ENCODE measurements at places on chromosomes 2 and 18.

DNA sequence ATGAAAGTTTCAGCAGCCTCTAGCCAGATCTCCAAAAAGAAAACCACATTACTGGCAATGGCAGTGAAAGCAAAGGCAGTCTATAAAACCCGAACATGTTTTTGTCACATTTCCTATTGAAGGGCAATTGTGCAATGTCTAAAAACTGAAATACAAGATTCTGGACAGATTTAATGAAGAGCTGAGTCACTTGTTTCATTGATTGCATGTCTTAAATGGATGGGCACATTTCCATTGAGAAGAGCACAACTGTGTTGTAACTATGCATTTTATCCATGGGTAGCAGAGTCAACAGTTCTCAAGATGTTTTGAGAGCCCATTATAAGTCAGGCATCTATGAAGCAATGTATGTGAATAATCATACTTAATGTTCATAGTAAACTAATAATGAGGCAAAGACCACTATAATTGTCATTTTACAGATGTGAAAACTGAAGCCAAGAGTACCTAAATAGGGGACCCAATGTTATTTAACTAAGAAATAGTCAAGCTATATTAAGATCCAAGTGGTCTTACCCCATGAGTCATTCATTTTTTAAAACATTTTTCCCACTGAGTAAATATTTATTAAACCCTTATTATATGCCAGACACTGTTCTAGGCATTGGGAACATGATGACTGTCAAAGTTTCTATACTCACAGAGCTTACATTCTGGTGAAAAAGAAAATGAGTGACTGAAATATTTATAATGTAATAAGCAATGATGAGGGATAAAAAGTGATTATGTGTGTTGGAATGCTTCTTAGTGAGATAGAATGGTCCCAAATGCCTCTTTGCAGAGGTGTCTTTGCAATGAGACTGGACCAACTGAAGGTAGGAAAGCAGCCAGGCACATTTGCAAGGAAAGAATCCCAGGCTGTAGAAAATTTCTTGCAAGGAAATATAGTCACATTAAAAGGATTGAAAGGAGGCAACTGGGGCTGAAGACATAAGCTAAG lies 818.9 kb upstream of the ACVR2A start:
- DNase-seq, result no peak

GRCh38 chr2:25286723-25287483 lies 54.8 kb downstream of the DNMT3A start:
- no peak for DNase-seq

- DNase-seq, result no peak
Observed at GRCh38 chr2:46504221-46504620, 24.9 kb downstream of the TMEM247 start.

- no peak for DNase-seq
Observed at GRCh38 chr2:217208867-217209266, 349.0 kb upstream of the TNP1 start.

- DNase-seq, result no peak
Observed at GRCh38 chr2:15764683-15765011, 173.0 kb downstream of the DDX1 start.

- no peak for DNase-seq
Observed at GRCh38 chr2:163527381-163527780, 208.4 kb downstream of the FIGN start.

GRCh38 chr18:78893281-78894032 lies 86.2 kb upstream of the SALL3 start:
- DNase-seq, result no peak

- DNase-seq, result no peak
Observed at GRCh38 chr2:56191617-56192016, 7.8 kb downstream of the CCDC85A start.

GRCh38 chr2:143505542-143505941 lies 376.3 kb downstream of the ARHGAP15 start:
- no peak for DNase-seq

DNA sequence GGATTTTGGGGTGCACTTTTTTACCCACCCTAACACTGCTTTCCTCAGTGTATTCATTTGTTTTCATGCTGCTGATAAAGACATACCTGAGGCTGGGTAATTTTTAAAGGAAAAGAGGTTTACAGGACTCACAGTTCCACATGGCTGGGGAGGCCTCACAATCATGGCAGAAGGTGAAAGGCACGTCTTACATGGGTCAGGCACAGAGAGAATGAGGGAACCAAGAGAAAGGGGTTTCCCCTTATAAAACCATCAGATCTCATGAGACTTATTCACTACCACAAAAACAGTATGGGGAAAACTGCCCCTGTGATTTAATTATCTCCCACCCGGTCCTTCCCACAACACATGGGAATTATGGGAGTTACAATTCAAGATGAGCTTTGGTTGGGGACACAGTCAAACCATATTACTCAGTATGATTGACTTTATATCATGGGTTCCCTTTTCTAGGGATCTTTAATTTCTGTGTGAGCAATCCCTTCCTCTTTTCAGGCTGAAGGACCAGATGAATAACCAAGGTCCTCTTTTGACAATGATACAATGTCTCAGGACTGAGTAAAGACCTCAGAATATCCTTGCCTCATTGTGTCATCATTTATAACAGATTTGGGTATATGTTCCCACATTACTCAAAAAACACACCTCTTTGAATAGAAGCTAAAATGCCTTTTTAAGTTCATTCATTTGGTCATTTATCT lies 100.1 kb upstream of the TRIB2 start:
- no peak for DNase-seq

DNA sequence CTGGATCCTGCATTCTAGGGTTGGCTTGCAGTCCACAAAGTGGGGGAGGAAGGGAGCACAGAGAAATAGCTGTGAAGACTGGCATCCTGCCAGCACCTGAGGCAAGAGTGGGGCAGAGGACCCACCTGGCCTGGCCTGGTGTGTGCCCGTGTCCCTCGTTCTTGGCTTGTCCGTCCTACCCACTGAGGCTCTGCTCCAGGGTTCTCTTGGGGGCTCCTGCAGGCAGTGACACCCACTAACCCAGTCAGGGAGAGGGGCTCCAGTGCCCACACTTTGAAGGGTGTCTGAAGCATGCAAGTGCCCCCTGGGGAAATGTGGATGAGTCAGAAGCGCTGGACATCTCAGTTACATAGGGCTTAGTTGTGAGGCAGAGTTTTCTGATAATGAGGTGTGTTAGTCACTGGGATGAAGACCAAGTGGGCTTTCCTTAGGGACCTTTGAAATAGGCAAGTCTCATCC lies 79.4 kb downstream of the SLC4A3 start:
- no peak for DNase-seq

- DNase-seq, result peak; percentile 37
Observed at GRCh38 chr2:182784777-182785176, 68.7 kb downstream of the DNAJC10 start.

GRCh38 chr18:38369772-38370690 lies 804.4 kb upstream of the CELF4 start:
- DNase-seq, result no peak

DNA sequence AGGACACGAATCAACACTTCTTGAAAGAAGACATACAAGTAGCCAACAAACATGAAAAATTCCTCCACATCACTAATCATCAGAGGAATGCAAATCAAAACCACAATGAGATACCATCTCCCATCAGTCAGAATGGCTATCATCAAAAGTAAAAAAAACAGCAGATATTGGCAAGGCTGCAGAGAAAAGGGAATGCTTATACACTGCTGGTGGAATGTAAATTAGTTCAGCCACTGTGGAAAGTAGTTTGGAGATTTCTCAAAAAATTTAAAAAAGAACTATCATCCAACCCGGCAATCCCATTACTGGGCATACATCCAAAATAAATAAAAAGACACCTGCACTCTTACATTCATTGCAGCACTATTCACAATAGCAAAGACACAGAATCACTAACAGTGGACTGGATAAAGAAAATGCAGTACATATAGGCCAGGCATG lies 78.7 kb downstream of the GRB14 start:
- no peak for DNase-seq

DNA sequence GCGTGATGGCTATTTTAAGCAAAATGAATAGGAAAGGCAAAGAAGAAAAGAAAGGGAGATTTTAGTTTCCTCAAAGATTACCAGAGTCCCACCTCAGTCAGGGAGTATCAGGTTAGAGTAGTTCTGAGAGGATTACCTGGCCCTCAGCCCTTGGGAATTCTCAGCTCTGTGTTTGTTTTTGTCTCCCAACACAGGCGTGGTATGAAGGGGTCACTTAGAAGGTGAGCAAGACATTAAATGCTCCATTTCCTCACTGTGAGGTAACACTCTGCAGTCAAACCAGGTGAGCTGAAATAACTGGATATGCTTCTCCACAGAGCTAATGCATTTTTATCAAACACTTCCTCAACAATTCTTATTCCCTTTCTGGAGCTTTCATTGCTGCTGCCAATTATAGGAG lies 232.2 kb downstream of the IKZF2 start:
- no peak for DNase-seq

DNA sequence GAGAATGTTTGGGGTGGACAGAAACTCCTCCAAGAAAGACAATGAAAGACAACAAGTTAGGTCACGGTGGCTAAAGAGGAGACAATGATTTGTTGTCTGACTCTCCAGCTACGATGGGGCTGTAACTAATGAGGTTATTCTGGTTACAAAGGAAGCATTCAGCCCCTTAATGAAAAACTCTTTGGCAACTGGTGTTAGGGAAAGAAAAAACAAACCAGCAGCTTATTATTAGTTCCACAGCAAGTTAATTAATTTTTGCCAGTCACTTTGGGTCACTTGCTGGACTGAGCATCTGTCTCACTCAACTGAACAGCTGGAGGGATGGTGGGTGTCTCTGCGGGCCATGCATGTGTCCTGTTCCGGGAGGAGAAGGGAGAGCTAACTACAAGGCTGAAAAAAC lies 263.7 kb downstream of the ALK start:
- DNase-seq, result no peak

DNA sequence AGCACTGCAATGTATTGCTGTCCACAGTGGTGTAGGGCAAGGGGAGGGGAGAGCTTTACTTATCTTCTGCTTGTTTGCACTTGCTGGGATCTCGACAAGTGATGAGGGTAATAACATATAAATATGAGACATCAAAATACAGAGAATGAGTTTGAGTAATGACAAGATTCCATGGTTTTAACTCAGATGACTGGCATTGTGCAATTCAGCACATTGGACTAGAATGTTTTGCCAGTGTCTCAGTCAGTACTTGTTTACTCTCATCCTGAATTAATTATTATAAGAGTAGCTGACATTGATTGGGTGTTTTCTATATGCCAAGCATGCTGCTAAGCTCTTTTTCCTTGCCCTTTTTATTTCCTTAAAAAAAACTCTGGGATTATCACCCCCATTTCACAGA lies 306.7 kb upstream of the MMADHC start:
- no peak for DNase-seq

GRCh38 chr2:36915627-36916026 lies 50.7 kb downstream of the STRN start:
- no peak for DNase-seq

GRCh38 chr18:59629894-59630293 lies 67.3 kb downstream of the CCBE1 start:
- DNase-seq, result no peak

DNA sequence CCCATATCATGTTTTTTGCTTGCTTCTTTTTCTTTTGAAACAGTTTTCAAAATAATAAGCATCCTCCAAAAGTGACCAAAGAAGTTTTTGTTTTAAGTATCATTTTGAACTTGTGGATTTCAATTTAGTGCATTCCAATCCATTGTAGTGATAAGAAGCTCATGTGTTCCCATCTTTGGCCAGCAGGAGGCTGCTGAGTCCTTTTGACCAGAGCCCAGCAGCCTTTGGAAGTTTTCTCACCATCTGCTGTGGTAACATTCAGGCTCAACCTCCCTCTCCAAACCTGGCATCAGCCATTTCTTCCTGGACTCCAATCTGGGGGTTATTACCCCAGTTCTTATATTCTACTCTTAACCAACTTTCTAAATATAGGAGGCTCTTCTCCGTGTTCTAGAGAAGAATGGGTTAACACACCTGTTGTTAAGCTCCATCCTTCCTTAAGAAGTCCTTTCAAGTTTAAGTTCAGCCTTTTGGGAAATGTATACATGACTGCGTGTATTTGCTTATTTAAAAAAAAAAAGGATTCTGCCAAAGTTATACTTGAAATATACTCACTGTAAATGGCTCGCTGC lies 39.0 kb upstream of the MAL start:
- DNase-seq, result peak; percentile 63

Measured in SK-N-SH (cell line).